ENCODE measurements at places on chromosomes 1 and 21. TPM values are rescaled to one million over a fixed set of nuclear protein-coding genes. Genes with fewer than 3 reads are reported as not detected.

PLA2G2C gene
- total RNA-seq, result not detected

PGD gene
- total RNA-seq, result 172 TPM

DNA sequence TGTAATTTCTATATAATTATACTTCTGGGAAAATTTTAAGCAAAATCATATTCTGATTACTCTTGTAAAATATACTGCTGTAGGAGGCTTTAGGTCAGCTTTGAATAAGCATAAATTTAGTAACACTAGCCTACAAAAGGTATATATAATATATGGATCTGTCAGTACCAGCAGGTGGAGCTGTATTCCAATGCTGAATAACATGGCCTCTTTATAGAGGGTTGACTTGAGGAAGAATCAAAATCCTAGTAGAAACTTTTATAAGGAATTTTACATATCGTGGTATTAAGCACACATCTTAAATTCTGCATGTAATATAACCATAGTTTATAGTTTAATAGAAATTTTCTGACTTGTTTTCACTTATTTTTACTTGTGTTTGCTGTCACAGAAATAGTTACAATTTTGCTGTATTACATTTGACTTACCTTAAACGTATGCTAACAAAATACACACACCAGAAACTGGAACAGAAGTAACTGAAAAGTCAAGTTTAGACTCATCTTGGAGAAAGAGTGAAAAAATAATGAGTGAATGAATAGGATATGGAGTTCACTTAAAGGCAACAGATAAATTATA is 79.3 kb downstream of the HMCN1 start:
- H3K36me3 ChIP-seq, result no peaks in the 10 kb centered on the region
- no peak for DNase-seq
- H3K27ac ChIP-seq, result no peak overlapping the region
- no peak overlapping the region for H3K4me3 ChIP-seq
- H3K4me1 ChIP-seq, result no peaks in the 10 kb centered on the region

GRCh38 chr1:106749906-106750305 is 306.6 kb upstream of the PRMT6 start:
- DNase-seq, result no peak
- no peak overlapping the region for H3K4me3 ChIP-seq
- H3K27me3 ChIP-seq, result no peaks in the 10 kb centered on the region
- H3K4me1 ChIP-seq, result no peaks in the 10 kb centered on the region
- no peak overlapping the region for H3K27ac ChIP-seq
- no peaks in the 10 kb centered on the region for H3K36me3 ChIP-seq

DNA sequence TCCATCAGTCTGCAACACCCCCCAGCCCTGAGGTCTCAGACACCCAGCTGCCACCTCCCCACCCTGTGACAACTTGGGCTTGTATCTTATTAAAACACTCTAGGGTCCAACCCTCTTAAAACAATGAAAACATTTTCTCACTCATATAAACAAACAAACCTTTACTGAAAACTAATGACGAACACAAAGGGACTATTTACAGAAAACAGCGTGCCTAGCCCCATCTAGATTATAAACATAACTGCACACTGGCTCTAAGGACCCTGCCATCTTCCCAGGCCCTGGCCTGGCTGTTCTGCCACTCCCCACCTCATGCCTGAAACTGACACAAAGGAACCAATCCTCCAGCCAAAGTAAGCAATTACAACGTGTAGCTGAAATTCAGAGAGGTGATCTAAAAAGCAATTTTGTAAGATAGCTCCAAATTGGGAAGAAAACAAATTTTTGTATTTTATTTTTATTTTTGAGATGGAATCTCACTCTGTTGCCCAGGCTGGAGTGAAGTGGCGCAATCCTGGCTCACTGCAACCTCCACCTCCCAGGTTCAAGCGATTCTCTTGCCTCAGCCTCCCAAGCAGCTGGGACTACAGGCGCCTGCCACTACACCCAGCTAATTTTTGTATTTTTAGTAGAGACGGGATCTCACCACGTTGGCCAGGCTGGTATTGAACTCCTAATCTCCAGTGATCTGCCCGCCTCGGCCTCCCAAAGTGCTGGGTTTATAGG is 40.9 kb downstream of the CAPZB start:
- H3K27me3 ChIP-seq, result no peaks in the 10 kb centered on the region
- peaks cover 79% of the 10 kb centered on the region for H3K4me1 ChIP-seq
- H3K36me3 ChIP-seq, result no peaks in the 10 kb centered on the region
- DNase-seq, result no peak
- H3K27ac ChIP-seq, result peak overlapping the region; percentile 80

DNA sequence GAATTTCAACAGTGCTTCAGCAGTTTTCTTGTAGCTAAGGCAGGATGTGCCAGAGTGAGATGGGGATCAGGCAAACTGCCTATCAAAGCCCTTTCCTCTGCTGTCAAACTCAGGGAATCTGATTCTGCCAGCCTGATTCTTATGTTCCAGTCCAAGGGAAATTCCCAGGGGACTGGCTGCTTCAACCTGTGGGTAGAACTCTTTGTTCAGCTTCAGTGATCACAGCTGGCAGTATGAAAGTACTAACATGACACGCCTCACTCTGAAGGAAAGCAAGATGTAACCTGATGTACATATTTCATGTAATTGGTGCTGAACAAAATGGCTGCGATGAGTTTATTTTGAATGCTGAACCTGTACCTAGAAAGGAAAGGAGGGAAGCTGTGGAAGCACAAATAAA is 40.1 kb upstream of the SLC5A9 start:
- H3K36me3 ChIP-seq, result no peaks in the 10 kb centered on the region
- H3K27me3 ChIP-seq, result no peaks in the 10 kb centered on the region
- H3K4me1 ChIP-seq, result no peaks in the 10 kb centered on the region
- H3K27ac ChIP-seq, result no peak overlapping the region

- no peaks in the 10 kb centered on the region for H3K4me1 ChIP-seq
- no peaks in the 10 kb centered on the region for H3K36me3 ChIP-seq
- H3K27ac ChIP-seq, result no peak overlapping the region
- no peak for DNase-seq
- no peak overlapping the region for H3K4me3 ChIP-seq
Measured at GRCh38 chr1:74790453-74790852, 57.5 kb downstream of the TYW3 start.

DNA sequence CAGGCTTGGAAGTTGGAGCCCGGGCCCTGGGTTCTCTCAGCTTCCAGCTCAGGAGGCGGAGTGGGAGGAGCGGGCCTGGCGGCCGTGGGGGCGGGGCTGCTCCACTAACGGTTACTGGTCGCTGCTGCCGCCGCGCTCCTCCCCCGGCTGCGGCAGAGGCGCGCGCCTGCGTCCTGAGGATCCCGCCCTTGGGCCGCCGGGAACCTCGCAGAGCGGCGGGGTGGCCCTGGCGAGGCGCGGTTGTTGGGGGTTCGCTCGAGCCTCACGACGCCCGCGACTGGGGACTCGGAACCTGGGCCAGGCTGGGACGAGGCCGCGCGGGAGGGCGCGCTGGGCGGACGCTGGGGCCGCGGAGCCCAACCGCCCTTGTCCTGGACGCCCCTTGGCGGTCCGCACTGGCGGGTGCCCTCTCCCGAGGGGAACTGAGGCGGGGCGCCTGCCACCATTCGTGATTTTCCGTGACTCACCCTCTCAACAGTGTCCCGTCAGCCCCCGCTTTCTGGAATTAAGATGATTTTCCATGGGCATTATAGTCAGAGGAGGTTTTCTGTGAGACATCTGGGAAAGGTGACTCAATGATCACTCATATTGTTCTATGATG is 34.1 kb downstream of the OR2G3 start:
- H3K36me3 ChIP-seq, result no peaks in the 10 kb centered on the region
- H3K4me3 ChIP-seq, result peak overlapping the region; percentile 24
- peaks cover 8% of the 10 kb centered on the region for H3K4me1 ChIP-seq
- DNase-seq, result peak; percentile 93
- no peaks in the 10 kb centered on the region for H3K27me3 ChIP-seq

DNA sequence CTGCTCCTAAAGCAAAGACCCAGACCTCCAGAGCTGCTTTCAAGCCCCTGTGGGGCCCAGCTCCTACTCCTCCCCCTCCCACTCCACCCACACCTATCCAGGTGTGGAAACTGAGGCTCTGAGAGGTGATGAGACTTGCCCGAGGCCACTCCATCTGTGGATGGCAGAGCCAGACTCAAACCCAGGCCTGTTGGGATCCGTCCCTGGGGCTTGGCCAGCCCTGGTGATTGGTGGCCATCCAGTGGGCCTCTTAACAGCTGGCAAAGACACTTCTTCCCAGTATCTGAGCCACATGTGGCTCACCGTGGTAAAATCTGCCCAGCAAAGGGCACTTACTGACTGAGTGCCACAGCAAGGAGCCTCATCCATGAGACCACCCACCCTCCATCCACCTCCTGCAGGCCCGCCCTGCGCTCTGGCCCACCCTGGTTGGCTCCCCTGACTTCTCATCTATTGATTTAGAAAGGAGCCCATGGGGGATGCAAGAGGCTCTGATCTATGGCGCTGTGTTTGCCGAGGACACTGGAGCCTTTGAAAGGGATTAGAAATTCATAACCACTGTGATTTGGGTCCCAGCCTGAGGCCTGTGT is 398.5 kb downstream of the PTPRU start:
- no peaks in the 10 kb centered on the region for H3K4me1 ChIP-seq
- no peak for DNase-seq
- H3K4me3 ChIP-seq, result no peak overlapping the region
- no peaks in the 10 kb centered on the region for H3K36me3 ChIP-seq

GRCh38 chr1:19554090-19554489 is 68.8 kb upstream of the CAPZB start:
- H3K4me1 ChIP-seq, result no peaks in the 10 kb centered on the region
- H3K27me3 ChIP-seq, result no peaks in the 10 kb centered on the region
- no peak overlapping the region for H3K4me3 ChIP-seq
- no peaks in the 10 kb centered on the region for H3K36me3 ChIP-seq

- no peaks in the 10 kb centered on the region for H3K36me3 ChIP-seq
- DNase-seq, result no peak
- H3K27ac ChIP-seq, result no peak overlapping the region
- H3K4me1 ChIP-seq, result no peaks in the 10 kb centered on the region
- no peak overlapping the region for H3K4me3 ChIP-seq
Measured at GRCh38 chr1:57882072-57882471, 458.2 kb upstream of the DAB1 start.

GRCh38 chr1:166721145-166721544 is 118.1 kb upstream of the POGK start:
- no peak overlapping the region for H3K27ac ChIP-seq
- H3K27me3 ChIP-seq, result no peaks in the 10 kb centered on the region
- H3K36me3 ChIP-seq, result no peaks in the 10 kb centered on the region
- no peak for DNase-seq
- H3K4me1 ChIP-seq, result no peaks in the 10 kb centered on the region
- H3K4me3 ChIP-seq, result no peak overlapping the region

GRCh38 chr1:38489844-38490270 is 369.7 kb downstream of the RRAGC start:
- no peak for DNase-seq
- no peak overlapping the region for H3K4me3 ChIP-seq
- H3K4me1 ChIP-seq, result no peaks in the 10 kb centered on the region
- H3K36me3 ChIP-seq, result no peaks in the 10 kb centered on the region
- no peak overlapping the region for H3K27ac ChIP-seq
- no peaks in the 10 kb centered on the region for H3K27me3 ChIP-seq

DNA sequence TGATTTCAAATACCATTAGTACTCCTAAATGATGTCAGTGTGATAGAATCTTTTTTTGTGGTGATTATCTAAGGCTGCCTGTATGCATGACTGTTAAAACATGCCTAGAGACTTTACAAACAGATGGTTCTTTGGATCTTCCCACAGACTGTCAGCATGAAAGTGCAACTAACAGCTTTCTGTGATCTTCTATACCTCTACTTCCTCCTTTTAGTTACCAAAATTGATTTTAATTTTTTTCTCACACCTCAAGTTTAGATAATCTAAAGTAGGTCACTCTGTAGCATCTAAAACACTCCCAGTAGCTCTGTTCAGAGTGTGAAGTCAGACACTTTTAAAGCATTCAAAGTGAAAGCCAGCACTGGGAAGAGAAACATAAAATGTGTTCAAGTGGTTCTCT is 534.5 kb downstream of the PTPRC start:
- no peak overlapping the region for H3K27ac ChIP-seq
- H3K27me3 ChIP-seq, result no peaks in the 10 kb centered on the region
- no peak for DNase-seq
- no peaks in the 10 kb centered on the region for H3K36me3 ChIP-seq
- H3K4me3 ChIP-seq, result no peak overlapping the region

GRCh38 chr1:39358491-39358890 is 132.9 kb upstream of the BMP8A start:
- H3K36me3 ChIP-seq, result peaks cover 93% of the 10 kb centered on the region
- H3K4me1 ChIP-seq, result peaks cover 12% of the 10 kb centered on the region
- no peak overlapping the region for H3K4me3 ChIP-seq
- no peak for DNase-seq

- H3K27ac ChIP-seq, result no peak overlapping the region
- H3K27me3 ChIP-seq, result no peaks in the 10 kb centered on the region
- no peaks in the 10 kb centered on the region for H3K36me3 ChIP-seq
- H3K4me3 ChIP-seq, result no peak overlapping the region
Measured at GRCh38 chr1:65971547-65971946, 178.9 kb downstream of the PDE4B start.

DNA sequence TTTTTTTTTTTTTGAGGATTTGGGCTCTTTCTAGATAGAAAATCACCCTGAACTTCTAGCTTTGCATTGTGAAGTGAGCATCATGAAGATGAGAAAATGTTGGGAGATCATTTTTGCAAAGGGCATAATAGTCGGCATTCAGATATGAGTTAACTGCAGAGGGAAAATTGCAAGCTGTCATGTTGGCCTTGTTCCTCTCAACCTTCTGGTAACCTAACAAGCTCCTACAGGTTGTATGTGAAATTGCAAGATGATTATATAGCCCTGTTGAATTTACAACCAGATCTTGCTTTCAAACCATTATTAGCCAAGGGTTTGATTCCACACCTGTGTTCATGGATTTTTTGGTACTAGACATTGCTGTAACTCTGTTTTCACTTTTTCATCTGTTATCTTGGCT is 2.2 kb downstream of the ELOA start:
- no peak overlapping the region for H3K27ac ChIP-seq
- H3K4me3 ChIP-seq, result no peak overlapping the region
- H3K27me3 ChIP-seq, result no peaks in the 10 kb centered on the region
- no peak for DNase-seq
- peaks cover 52% of the 10 kb centered on the region for H3K4me1 ChIP-seq
- H3K36me3 ChIP-seq, result no peaks in the 10 kb centered on the region

GRCh38 chr1:58104960-58105359 is 441.6 kb downstream of the OMA1 start:
- no peaks in the 10 kb centered on the region for H3K27me3 ChIP-seq
- no peak overlapping the region for H3K27ac ChIP-seq
- no peaks in the 10 kb centered on the region for H3K36me3 ChIP-seq

- H3K36me3 ChIP-seq, result no peaks in the 10 kb centered on the region
- H3K4me1 ChIP-seq, result peaks cover 4% of the 10 kb centered on the region
- no peak overlapping the region for H3K4me3 ChIP-seq
- no peak overlapping the region for H3K27ac ChIP-seq
- no peak for DNase-seq
- H3K27me3 ChIP-seq, result no peaks in the 10 kb centered on the region
Measured at GRCh38 chr1:113275691-113276090, 114.6 kb upstream of the MAGI3 start.

DNA sequence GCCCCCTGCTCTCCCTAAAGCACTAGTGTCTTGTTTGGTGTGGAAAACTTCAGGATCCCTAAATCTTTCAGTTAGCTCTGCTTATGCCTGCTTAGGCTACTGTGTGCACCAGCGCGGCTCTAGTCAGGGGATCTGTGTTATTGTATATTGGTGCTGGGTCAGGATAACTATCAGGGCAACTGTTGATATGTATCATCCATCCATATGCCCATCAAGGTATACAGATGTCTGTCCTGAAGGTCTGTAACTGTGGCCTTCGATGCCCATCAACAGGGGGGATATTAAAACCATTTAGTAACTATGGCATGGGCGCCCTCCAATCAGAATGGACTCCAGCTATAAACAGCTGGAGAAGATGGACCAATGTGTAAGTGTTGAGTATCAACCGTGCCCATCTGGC is 12.4 kb downstream of the NT5C1A start:
- H3K4me1 ChIP-seq, result peaks cover 6% of the 10 kb centered on the region
- no peak for DNase-seq
- H3K27me3 ChIP-seq, result no peaks in the 10 kb centered on the region

Measured in upper lobe of left lung (tissue), 6 donors.